Hematopoietic multipotent progenitor cell treated with erythropoietin and hydrocortisone succinate and interleukin-3 and kit ligand, for 6 days (in vitro differentiated cells): ENCODE measurements at places on chromosomes 16 and 17.
A peak's percentile ranks its signal among the peaks of the same experiment; 100 is the strongest.

GRCh38 chr17:2181897-2182448 is 121.6 kb downstream of the SMG6 start:
- DNase-seq = no peak

DNA sequence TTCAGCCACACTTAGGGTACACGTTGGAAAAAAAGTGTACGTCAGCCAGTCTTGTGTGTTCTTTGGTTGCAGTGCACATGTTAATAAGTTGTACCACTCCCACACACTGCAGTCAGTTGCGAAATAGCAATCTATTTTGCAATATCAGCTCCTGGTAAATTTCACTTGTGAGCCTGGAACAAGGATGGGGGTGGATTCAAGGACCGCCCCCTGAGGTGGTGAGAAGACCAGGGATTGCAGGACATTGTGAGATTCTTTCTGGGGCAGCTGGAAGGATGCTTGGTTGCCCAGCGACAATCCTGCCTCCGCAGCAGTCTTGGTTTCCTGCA is 78.6 kb upstream of the ZFHX3 start:
- DNase-seq = peak; percentile 9

- DNase-seq = no peak
Measured at GRCh38 chr17:60594734-60595133, 5.3 kb upstream of the PPM1D start.

DNA sequence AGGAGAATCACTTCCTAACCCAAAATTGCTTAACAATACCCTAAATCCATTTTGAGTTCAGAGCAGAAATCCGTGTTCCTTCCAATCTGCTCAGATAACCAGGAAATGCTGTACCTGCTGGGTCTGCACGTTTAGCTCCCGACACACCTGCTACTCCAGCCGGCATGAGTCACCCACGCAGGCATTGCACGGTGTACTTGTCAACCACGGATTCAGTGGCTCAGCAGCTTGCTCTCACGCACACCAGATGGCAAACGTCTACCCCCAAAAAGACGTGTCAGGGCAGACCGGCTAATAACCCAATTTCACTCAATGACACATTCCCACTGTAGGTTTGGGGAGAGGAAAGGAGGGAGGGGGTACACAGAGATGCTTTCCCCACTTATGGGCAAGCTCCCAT is 468.1 kb downstream of the SOX9 start:
- DNase-seq = no peak

GRCh38 chr16:8639694-8640093 is 18.2 kb downstream of the METTL22 start:
- no peak for DNase-seq

DNA sequence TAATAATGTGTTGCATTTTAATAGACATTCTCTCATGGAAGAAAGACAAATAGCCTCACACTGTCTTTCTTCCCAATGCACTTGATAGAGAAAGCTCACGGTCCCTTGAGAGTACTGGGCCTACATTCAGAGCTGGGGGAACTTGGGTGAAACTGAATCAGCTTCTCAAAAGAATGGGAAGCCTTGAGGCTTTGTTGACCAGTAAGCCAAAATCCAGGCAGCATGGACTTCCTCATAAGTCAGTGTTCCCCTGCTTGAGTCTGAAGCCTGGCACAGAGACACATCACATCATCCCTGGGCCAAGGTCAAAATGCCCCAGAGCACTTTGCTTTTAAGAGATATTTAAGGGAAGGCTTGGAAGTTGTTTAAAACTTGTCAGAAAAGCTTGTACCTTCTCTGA is 302.2 kb upstream of the SALL1 start:
- no peak for DNase-seq

- peak; percentile 32 for DNase-seq
Measured at GRCh38 chr16:71440669-71441347, 1.0 kb downstream of the TLE7 start.

DNA sequence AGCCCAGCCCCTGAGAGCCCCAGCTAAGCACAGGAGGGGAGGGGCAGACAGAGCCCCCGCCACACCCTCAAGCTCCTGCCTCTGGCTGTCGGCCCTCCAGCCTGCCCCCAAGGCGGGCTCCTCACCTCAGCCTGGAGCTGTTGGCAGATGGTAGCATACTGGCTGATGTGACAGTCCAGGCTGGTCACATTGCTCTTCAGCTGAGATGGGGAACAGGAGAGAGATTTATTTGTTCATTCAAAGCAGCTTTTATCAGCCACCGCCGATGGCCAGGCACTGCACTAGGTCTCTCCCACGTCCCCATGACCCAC is 14.8 kb downstream of the KIF18B start:
- DNase-seq = no peak

DNA sequence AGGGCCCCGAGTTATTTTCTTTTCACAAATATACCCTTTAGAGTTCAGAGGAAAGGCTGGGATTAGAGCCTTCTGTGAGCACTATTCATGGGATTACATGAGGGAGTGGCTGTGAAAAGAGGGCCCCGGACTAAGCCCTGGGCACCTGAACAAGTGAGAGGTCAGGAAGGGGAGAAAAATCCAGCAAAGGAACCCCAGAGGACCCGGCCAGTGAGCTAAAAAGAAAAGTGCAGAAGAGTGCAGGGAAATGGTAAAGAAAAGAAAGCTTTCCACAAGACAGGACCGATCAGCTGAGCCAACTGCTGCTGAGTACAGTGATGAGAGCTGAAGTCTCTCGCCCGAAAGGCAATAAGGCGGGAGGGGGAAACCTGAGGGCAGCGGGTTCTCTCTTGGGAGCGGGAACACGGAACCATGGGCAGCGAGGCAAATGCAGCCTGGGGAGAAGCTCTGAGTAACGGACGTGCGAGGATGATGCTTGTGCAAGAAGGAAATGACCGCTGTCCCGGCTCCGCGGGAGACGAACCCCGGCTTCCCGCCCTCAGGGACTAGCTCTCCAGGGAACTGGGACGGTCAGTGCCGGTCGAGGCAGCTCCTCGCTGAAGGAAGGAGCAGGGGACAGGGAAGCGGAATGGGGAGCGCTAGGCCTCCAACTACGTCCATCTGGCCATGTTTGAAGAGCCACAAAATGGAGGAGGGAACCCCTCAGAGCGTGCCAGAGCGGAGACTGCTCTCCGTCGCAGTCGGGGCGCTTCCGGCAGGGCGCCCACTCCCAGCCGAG is 665 bp upstream of the ALDH3A2 start:
- DNase-seq = peak; percentile 58

GRCh38 chr17:9410301-9410700 is 165.3 kb downstream of the STX8 start:
- no peak for DNase-seq

- DNase-seq = peak; percentile 13
Measured at GRCh38 chr17:66900126-66901010, 64.1 kb upstream of the CACNG4 start.

DNA sequence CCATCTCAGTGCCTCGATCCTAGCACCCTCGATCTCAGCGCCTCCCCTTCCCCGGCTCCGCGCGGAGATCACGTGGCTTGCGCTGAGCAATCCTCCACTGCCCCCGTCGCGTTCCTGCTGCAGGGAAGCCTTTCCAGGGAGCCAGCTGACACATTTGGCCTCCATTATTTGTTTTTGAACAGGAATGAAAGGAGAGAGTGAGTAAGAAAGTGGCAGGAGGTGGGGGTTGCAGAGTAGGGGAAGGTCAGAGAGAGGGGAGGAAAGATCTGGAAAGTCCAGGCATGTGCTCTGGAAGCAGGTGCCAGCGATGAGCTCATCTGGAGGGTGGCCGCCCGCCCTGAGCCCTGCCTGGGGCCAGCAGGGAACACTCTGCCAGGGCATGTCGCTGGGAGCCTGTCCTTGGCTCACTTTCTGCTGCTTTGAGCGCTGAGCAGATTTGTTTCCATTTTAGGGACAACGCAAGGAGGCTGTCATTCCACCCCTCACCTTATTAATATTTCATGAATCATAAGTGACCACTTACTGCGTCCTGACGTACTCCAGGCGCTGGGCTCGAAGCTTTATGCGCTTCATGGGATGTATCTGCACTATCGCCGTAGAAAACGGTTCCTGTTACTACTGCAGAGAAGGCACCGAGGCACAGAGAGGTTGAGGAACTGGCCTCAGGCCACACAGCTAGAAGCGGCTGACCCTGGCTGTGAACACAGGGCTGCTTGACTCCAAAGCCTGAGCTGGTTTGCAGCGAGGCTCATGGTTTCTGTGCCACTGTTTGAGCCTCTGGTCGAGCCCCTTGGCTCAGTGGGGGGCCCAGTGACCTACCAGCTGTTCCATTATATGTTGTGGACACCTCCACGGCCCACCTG is 283.1 kb downstream of the SEC14L1 start:
- DNase-seq = no peak

DNA sequence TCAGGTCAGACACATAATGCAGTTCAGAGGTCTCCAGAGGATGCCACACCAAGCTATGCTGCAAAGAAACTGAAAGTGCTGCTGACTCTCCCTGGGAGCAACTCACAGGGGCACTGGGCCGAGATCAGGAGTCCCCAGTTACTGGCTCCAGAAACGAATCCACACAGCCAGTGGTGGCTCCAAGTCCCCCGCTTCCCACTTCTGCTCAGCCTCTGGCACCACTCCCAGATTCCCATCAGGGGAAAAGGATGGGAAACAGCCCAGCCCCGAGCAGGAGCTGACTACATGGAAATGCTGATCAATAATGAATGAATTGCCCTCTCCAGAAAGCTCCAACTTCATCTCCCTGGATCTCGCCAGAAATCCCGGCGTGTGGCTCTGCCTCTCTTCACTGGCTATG is 62.3 kb upstream of the CDH5 start:
- DNase-seq = no peak

DNA sequence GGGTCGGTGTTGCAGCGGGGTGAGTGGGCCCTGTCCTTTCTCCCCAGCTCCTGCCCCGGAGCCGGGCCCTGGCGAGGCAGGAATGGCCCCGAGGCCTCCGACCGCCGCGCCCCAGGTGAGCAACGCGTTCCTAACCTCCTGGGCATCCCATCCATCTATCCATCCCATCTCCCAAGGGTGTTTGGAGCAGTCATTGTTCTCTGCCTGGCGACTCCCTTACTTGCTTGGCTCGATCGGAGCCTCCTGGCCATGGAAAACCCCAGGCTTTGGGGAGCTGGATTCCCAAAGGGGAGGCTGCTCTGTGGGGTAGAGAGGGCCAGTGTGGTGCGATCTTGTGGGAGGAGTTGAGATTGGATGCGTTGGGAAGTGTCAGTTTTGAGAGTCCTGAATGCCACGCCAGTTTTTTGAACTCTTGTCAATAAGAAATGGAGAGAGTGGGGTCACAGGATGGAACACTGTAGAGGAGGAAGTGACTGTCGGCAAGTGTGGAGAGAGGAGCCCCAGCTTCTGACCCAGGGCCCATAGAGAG is 684 bp downstream of the ZFP90 start:
- peak; percentile 23 for DNase-seq

GRCh38 chr16:76360404-76360803 is 83.2 kb downstream of the CNTNAP4 start:
- DNase-seq = no peak

DNA sequence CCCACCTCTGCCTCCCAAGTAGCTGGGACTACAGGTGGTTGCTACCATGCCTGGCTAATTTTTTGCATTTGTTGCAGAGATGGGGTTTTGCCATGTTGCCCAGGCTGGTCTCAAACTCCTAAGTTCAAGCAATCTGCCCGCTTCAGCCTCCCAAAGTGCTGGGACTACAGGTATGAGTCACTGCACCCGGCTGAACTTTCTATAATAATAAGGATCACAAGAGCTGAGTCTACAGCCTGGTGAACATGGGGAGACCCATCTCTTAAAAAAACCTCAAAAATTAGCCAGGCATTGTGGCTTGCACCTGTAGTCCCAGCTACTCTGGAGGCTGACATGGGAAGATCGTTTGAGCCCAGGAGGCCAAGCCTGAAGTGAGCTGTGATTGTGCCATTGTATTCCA is 53.5 kb downstream of the WDR59 start:
- no peak for DNase-seq

DNA sequence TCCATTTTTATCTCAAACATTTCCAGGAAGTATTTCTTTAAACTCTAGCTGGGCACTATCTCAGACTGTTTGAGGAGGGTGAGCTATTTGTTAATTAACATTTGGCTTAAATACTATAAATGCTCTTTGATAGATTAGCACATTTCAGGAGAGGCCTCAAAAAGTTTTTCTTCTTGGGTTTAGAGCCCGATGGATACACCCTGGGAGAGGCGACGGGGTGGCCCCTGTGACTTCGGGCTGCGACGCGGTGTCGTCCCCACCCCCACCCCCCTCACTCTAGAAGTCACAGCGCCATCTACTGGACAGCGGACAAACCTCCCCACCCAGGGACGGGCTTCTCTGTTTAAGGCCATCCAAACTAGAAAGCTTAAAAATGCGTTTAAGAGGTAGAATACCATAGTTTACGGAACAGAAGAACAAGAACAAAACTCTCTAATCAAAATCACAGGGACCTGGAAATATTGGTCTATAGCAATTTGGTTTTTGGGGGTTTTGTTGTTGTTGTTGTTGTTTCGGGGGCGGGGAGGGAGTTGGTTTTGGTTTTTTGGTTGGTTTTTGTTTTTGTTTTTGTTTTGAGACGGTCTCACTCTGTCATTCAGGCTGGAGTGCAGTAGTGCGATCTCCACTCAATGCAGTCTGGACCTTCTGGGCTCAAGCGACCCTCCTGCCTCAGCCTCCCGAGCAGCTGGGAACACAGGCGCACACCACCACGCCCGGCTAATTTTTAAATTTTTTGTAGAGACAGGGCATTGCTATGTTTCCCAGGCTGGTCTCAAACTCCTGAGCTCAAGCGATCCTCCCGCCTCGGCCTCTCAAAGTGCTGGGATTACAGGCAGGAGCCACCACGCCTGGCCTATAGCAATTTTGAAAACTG is 254.4 kb downstream of the C16orf95 start:
- DNase-seq = peak; percentile 86

- peak; percentile 88 for DNase-seq
Measured at GRCh38 chr17:1515640-1516387, 598 bp downstream of the INPP5K start.

- DNase-seq = no peak
Measured at GRCh38 chr16:70258946-70259345, 7.2 kb upstream of the EXOSC6 start.

- peak; percentile 86 for DNase-seq
Measured at GRCh38 chr17:81428948-81429774, 33.9 kb downstream of the BAHCC1 start.

- no peak for DNase-seq
Measured at GRCh38 chr17:15269780-15270089, 4.6 kb upstream of the PMP22 start.

GRCh38 chr16:24858219-24859041 is 12.7 kb downstream of the SLC5A11 start:
- peak; percentile 86 for DNase-seq

GRCh38 chr17:9700754-9701476 is 55.6 kb downstream of the USP43 start:
- no peak for DNase-seq

DNA sequence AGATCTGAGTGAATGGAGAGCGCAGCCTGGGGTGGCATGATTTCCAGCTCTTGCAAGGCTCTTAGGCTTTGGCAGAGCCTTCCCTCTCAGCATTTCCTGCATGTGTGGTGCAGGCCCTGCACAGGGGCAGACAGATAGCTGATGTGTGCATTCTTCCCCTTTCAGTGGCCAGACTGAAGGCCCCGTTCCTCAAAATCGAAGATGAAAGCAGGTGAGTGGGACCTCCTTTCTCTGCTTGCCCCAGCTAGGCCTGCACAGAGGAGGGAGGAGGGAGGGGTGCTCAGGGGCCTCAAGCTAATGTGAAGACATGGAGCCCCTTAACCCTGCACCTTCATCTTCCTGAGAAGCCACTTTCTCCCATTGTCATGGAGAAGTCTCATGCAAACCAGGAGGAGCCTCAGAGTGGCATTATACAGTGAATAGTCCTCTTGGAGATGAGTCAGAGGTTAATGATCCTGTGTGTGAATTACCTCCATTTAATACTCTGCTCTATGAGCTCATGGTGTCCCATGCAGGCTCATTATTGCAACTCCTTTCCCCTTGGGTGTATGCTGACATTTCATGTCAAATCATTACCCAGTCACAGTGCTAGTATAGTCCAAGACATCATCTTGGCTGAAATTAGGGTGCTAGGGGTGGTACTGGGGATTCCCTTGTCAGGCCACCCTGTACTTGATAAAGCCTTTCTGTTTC is 20.4 kb upstream of the ADAM11 start:
- DNase-seq = no peak
